Cardiac muscle cell (in vitro differentiated cells and primary cell): ENCODE measurements at places on chromosomes 3 and 15.

DNA sequence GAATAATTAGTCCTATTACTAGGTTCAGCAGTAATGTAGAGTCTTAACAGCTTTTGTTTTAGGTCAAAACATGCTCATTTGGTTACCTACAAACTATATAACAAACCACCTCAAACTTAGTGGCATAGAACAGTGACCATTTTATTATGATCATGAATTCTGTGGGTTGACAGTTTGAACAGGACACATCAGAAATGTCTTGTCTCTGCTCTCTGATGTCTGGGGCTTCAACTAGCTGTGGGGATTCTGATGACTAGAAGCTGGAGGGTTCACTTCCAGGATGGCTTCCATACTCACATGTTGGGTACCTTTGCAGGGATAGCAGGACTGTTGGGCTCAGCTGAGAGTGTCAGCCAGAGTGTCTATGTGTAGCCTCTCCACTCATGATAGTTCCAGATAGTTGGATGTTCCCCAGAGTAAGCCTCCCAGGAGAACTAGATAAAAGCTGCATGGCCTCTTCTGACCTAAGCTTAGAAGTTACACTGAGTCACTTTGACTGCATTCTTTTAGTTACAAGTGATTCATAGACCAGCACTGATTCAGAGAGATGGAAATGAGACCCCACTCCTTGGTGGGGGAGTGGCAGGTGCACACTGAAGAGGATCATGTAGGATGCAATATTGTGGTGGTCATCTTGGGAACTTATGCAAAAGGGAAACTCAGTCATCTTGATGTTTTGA lies 32.6 kb downstream of the PLCL2 start:
- DNase-seq: no peak

GRCh38 chr3:51718547-51719409 lies 11.9 kb downstream of the GRM2 start:
- peak; percentile 84 for DNase-seq

GRCh38 chr15:39243396-39243795 lies 337.5 kb upstream of the THBS1 start:
- DNase-seq: no peak

DNA sequence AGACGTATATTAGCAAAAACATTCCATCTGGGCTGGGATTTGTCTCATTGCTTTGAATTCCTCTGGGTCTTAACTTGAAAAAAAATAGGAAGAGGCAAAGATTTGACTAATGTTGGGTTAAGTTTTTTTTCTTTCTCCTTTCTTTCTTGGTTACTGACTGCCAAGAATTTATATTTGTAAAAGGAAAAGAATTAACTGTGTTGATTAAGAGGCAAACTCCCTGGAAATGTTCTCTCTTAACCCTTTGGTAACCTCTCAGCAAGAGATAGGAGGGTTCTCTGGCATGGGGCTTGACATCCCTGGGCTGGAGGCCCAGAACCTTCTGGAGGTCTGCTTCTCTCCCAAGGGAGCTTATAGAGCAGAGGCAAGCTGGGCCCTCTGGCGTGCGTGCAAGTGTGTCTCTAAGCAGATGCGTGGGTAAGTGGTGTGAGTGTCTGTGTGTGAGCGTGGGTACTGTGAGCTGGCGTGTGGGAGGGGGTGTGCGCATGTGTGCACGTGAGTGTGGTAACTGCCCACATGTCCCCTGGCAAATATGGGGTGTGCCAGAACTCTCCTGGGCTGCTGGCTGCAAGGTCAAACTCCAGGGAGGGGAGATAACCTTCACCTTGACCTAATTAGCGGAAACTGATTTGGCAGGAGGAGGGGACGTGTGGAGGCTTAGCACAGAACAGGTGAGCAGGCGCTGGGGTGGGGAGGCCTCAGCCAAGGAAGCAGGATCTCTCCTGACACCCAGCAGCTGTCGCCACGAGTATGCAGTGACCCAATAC lies 49.4 kb upstream of the MAGEF1 start:
- DNase-seq: peak; percentile 97

DNA sequence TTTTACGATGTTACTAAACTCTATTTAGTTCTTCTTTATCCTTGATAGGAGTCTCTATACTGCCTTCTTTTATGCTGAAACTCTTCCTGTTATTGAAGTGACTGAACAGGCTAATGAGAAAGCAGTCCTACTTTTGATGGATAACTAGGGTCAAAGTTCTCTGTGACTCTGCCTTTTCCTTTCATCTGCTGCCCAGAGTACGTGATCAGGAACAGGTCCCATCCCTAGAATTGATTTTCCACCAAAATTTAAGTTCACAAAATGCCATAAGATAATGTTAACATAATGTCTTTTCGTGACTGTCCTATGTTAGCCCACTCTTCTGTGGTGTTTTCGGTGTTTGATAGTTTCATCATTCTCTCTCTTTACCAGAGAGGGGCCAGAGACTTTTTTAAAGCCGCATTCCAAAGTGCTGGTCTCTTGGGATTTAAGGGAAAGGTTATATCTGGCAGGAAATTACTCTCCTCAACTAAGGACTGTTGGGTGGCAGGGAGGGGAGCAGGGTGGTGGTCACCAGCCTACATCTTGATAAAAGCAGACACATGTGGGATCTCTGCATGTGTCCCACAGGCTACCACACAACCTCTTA lies 50.3 kb upstream of the PLXND1 start:
- no peak for DNase-seq

GRCh38 chr15:78617516-78617915 lies 3.3 kb downstream of the CHRNA3 start:
- DNase-seq: no peak

DNA sequence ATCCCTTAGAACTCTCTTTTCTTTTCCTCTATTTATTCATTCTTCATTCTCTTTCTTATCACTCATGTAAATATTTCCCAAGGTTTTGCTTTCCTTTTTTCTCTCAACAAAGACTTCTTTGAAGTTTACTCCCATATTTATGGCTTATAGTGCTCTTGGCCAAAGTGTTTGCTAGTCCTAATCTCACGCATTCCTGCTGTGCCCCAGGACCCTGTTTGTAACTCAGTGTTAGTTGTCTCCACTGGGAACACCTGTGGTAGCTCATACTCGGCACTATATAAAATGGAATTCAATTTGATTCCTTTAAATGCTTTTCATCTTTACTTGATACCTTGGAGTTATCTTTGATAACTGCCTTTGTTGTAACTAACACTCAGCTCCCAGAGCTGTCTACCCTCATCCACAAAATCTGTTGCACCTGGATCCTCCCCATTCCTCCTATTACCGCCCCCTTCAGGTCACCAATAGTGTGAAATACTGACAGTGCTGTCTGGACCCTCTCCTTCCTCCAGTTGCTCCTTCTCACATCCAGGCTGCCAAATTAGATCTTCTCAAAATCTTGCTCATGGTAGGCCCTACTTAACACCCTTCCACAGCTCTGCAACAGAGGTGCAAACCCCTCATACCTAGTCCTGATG lies 76.8 kb downstream of the TIGIT start:
- DNase-seq: no peak

DNA sequence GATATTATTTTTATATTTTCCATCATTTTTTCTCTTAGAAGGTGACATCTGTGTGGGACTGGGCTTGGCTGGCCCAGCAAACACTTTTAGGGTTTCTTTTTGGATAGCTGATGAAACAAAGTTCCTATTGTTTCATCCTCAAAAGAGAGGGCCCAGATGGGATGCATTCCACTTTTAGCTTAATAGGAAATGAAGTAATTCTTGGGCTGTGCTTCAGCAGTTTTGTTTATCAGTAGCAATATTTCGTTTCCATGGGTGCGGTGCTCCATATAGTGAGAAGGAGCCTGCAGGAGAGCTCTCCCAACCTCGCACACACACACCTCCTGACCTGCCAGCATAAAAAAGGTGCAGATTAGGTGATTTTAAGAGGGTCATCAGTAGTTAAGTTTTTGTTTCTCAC lies 147.5 kb downstream of the AKAP13 start:
- peak; percentile 96 for DNase-seq
